ENCODE measurements at places on chromosomes 12 and 14. TPM values are rescaled to one million over a fixed set of nuclear protein-coding genes. Genes with fewer than 3 reads are reported as not detected.

The SLC25A29 gene
- total RNA-seq: 28.2 TPM

GRCh38 chr12:83634726-83635267 is 948.1 kb downstream of the TMTC2 start:
- DNase-seq: no peak

DNA sequence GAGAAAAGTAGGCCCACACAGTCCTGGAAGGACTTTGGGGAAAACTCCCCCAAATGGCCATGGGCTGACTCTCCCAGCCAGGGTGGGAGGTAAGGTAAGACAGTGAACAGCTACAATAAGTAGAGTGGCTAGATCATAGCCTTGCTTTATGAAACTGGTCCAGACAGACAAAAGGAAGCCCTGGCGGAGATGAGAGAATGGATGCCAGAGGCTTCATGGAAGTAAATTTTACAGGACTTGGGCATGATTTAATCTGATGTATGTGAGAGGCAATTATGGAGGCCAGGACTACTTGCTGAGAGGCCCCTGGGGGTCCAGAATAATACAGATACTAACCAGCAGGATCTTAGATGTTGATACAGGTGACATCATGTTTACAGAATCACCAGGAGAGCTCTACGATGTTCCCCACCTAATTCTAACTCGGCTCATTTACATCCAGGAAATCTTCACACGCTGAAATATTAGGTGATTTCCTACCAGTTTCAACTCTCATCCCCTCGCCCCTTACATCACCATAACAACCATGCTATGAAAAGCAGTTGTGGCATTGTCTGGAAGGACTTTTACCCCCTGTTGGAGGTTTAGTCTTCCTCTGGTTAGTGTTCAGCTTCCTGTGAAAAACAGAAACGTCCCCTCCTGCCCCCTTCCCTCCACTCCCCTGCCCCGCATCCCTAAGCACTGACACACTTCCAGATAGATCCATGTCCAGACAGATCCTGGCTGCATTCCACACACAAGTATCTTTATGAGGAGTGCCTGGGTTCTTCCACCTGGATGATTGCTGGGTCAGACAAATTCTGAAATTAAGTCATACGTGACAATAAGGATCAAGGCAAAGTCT is 39.5 kb upstream of the NT5DC3 start:
- no peak for DNase-seq

- no peak for DNase-seq
Measured at GRCh38 chr14:34912182-34912581, 37.0 kb upstream of the BAZ1A start.
